ENCODE measurements at places on chromosomes 2 and 18.
A peak's percentile ranks its signal among the peaks of the same experiment; 100 is the strongest.

DNA sequence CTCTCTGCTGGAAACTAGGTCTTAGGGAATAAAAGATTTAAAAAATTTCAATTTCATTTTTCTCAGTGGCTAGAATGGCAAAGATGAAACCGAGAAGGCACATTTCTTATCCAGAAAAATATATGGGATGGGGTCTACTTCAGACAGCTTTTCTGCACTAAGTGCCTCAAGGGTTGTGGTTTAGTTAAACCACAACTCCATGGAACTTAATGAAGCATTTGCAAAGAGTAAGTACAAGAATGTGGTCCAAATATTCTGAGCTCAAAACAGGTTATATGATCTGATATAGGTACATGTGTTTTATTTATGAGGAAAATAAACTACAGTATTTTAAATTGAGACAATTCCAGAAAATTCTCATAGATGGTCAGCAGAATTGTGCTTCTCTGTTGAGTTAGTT, 101.8 kb upstream of the FZD5 start:
- H3K4me1 ChIP-seq: peaks cover 2% of the 10 kb centered on the region
- no peaks in the 10 kb centered on the region for H3K27me3 ChIP-seq
- no peak for DNase-seq
- no peak overlapping the region for H3K4me3 ChIP-seq
- no peaks in the 10 kb centered on the region for H3K36me3 ChIP-seq

DNA sequence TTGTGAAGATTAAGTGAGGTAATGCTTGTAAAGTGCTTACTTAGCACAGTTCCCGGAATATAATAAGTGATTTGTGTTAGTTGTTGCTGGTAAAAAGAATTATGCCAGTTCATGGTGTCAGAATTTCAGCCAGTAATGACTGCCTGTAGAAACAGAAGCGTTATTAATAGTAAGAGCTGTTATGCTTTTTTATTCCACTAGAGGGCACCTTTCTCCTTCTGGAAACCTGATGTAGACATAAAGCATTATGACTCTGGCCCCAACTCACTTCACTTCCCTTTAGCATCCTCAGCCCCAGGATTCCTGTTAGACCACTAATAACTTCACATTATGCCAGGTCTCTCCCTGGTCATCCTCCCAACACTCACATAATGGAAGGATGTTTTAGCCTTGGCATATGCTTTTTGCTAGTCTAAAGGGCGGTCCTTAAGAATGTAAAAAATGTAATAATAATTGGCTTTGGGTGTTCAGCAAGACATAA, 34.9 kb downstream of the C18orf54 start:
- H3K27ac ChIP-seq: no peak overlapping the region
- no peak for DNase-seq
- peaks cover 8% of the 10 kb centered on the region for H3K4me1 ChIP-seq

DNA sequence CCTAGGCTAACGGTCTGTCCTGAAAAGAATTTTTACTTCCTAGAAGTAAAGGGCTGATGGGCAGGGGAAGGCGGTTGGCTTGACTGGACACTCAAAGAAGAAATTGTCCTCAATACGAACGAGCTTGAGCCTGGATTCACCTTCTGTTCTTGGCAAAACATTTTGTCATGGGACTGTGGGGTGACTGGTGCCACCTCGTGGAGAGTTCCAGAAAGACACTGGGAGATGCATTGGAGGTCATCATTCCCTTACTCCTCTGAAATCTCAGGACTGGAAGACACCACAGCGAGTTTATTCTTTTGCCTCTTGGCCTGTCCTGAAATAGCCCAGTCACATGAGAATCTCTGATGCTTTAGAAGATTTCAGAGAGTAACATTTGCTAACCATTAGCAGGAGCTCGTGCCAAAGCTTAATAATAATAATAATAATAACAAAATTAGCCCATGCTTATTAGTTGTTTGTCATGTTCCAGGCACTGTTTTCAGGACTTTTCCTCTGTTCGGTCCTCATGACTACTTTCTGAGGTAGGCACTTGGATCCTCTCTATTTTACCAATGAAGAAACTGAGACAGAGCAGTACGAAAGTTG, 44.5 kb downstream of the TMEM182 start:
- peaks cover 10% of the 10 kb centered on the region for H3K4me1 ChIP-seq
- no peak overlapping the region for H3K4me3 ChIP-seq
- H3K27ac ChIP-seq: no peak overlapping the region
- no peaks in the 10 kb centered on the region for H3K27me3 ChIP-seq
- no peaks in the 10 kb centered on the region for H3K36me3 ChIP-seq

- no peak overlapping the region for H3K4me3 ChIP-seq
- H3K36me3 ChIP-seq: no peaks in the 10 kb centered on the region
- H3K27me3 ChIP-seq: no peaks in the 10 kb centered on the region
- no peak overlapping the region for H3K27ac ChIP-seq
- no peak for DNase-seq
Measured at GRCh38 chr2:40360652-40361051, 91.2 kb downstream of the SLC8A1 start.

DNA sequence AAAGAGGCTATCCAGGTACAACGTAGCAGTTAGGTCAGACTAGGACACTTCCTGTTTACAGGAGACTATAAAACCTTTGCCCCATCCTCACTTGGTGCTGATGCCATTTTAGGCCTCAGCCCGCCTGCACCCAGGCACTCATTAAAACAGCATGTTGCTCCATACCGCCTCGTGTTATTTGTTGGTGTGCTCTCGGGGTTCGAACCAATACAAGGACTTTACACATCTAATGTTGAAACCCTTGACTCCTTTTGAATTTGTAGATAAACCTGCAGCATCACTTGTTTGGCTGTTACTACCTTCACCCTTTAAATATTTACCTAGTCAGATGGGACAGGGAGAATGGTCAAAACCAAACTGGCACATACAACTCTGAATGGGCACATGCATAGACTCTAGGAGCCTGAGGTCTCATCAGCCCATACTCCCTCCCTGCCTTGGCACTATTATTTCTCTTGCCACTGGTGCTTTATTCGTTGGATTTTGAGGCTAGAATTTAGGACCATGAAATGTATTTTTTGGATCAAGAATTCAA, 40.9 kb upstream of the CHST9 start:
- no peaks in the 10 kb centered on the region for H3K4me1 ChIP-seq
- no peak overlapping the region for H3K4me3 ChIP-seq
- no peaks in the 10 kb centered on the region for H3K27me3 ChIP-seq

GRCh38 chr2:17171446-17172049, 346.7 kb downstream of the RAD51AP2 start:
- no peaks in the 10 kb centered on the region for H3K4me1 ChIP-seq
- no peak for DNase-seq
- H3K4me3 ChIP-seq: no peak overlapping the region
- H3K27me3 ChIP-seq: no peaks in the 10 kb centered on the region
- H3K36me3 ChIP-seq: no peaks in the 10 kb centered on the region

DNA sequence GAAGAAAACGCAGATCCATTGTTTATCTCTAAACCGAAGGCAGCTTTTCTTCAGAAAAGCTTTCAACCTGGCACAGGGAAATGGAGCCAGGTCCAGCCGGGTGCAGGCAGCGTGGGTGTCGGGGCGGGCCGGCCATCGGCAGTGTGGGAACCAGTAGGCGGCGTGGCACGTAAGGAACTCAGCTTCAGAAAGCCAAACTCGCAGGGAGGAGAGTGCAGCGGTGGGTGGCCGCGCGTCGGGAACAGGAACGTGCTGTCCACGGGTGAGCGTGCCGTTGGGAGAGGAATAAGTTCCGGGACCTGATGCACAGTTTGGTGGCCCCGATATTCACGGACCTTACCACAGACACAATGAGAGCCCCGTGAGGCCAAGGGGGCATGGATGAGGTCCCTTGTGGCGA, 270.4 kb downstream of the TWIST2 start:
- H3K27me3 ChIP-seq: no peaks in the 10 kb centered on the region
- peak overlapping the region; percentile 66 for H3K27ac ChIP-seq
- H3K4me1 ChIP-seq: peaks cover 20% of the 10 kb centered on the region
- peak overlapping the region; percentile 66 for H3K4me3 ChIP-seq
- H3K36me3 ChIP-seq: peaks cover 19% of the 10 kb centered on the region

DNA sequence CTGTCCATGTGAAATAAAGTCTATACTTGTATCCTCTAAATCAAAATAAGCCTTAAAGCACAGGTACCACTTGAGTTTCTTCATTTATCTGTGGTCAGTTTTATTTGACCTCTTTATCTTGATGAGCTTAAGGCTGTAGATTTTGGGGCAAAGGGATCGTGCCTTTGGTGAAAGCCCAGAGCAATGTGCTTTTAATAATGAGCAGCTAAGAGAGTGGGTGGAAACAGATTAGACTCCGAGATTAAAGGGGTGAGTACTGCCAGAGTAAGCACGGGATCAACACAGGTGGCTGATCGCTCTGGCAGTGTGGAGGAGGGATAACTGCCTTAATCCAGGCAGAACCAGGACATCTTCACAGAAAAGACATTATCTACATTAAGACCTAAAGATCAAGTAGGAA, 280.4 kb downstream of the TDRD15 start:
- no peaks in the 10 kb centered on the region for H3K27me3 ChIP-seq
- DNase-seq: no peak
- no peaks in the 10 kb centered on the region for H3K4me1 ChIP-seq
- H3K4me3 ChIP-seq: no peak overlapping the region

DNA sequence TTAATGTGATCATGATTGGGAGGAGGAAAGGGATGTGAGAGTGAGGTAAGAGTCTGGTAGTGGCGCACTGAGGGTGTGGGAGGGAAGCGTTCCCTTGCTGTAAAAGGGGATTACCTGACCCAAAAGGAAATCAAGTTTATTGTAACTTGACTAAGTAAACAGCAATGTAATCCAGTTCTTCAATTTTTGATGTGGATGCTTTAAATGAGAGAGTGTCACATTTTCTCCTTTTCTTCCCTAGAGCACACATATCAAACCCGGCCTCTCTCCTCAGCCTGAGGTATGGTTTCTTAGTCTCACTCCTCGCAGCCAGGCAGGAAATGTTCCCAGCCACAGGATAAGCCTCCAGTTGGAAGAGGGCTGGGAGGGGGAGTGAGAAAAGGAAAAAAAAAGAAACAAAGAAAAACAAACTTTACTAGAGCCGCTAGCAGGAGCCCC, 688 bp upstream of the ARHGAP28 start:
- no peaks in the 10 kb centered on the region for H3K27me3 ChIP-seq
- H3K36me3 ChIP-seq: no peaks in the 10 kb centered on the region
- H3K27ac ChIP-seq: no peak overlapping the region
- DNase-seq: no peak
- no peaks in the 10 kb centered on the region for H3K4me1 ChIP-seq

- peaks cover 16% of the 10 kb centered on the region for H3K36me3 ChIP-seq
- H3K27me3 ChIP-seq: no peaks in the 10 kb centered on the region
Measured at GRCh38 chr2:135168204-135168856, 116.2 kb downstream of the RAB3GAP1 start.

- H3K4me3 ChIP-seq: no peak overlapping the region
- no peaks in the 10 kb centered on the region for H3K27me3 ChIP-seq
- no peak overlapping the region for H3K27ac ChIP-seq
Measured at GRCh38 chr2:241834527-241835210, 24.0 kb downstream of the PDCD1 start.

DNA sequence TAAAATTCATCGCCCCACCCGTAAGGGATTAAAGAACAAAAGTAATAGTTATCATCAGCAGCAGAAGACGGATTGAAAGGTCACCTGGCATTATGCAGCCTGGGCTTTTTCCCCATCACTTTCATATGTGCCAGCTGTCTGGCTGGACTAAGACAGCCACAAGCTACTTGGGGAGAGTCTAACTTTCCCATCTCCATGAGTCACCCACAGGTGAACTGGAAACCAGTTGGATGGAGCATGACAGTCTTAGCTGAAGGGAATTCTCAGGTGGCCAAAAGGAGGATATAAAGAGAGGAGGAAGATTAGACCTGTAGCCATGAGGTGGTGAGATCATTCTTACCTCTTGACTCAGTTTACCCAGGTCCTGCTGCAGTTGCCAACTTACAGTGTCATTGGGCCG, 7.0 kb upstream of the FAM178B start:
- no peaks in the 10 kb centered on the region for H3K4me1 ChIP-seq
- no peak for DNase-seq
- H3K27me3 ChIP-seq: peaks cover 13% of the 10 kb centered on the region

- peaks cover 46% of the 10 kb centered on the region for H3K27me3 ChIP-seq
- H3K4me1 ChIP-seq: no peaks in the 10 kb centered on the region
- H3K36me3 ChIP-seq: no peaks in the 10 kb centered on the region
- H3K4me3 ChIP-seq: no peak overlapping the region
Measured at GRCh38 chr18:75782204-75782603, 354.7 kb upstream of the SMIM21 start.

- H3K27me3 ChIP-seq: no peaks in the 10 kb centered on the region
- no peak for DNase-seq
- no peak overlapping the region for H3K4me3 ChIP-seq
- no peaks in the 10 kb centered on the region for H3K36me3 ChIP-seq
- H3K4me1 ChIP-seq: no peaks in the 10 kb centered on the region
Measured at GRCh38 chr18:41666231-41666630, 288.8 kb upstream of the PIK3C3 start.

DNA sequence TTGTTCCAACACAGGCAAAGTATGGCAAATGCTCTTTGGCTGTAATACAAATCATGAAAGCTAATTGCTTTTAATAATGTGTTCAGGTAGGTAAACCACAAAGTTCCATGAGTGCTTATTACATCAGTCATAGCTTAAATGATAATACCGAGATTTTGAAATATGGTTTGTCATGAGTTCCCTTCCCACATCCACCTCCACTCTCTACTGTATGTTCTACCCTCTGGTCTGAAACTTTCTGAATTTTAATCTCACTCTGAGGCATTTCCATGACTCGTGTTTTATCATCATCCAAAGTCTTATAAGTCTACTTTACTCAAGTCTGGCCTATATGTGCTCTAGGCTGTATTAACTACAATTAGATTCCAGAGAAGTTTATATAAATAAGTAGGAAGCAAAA, 354.8 kb downstream of the AKAIN1 start:
- no peak overlapping the region for H3K4me3 ChIP-seq
- H3K4me1 ChIP-seq: no peaks in the 10 kb centered on the region
- H3K27me3 ChIP-seq: no peaks in the 10 kb centered on the region
- H3K36me3 ChIP-seq: no peaks in the 10 kb centered on the region
- DNase-seq: no peak
